Thoracic aorta (tissue), 2 donors: ENCODE measurements at places on chromosomes 11 and 22.

GRCh38 chr22:24548812-24549211 lies 6.1 kb downstream of the GUCD1 start:
- no peak for DNase-seq

- DNase-seq: no peak
These were observed 124.3 kb downstream of the C11orf58 start for GRCh38 chr11:16862726-16863125.

GRCh38 chr11:69080257-69080995 lies 31.7 kb downstream of the TPCN2 start:
- no peak for DNase-seq

GRCh38 chr11:14336507-14337503 lies 22.2 kb downstream of the RRAS2 start:
- no peak for DNase-seq

DNA sequence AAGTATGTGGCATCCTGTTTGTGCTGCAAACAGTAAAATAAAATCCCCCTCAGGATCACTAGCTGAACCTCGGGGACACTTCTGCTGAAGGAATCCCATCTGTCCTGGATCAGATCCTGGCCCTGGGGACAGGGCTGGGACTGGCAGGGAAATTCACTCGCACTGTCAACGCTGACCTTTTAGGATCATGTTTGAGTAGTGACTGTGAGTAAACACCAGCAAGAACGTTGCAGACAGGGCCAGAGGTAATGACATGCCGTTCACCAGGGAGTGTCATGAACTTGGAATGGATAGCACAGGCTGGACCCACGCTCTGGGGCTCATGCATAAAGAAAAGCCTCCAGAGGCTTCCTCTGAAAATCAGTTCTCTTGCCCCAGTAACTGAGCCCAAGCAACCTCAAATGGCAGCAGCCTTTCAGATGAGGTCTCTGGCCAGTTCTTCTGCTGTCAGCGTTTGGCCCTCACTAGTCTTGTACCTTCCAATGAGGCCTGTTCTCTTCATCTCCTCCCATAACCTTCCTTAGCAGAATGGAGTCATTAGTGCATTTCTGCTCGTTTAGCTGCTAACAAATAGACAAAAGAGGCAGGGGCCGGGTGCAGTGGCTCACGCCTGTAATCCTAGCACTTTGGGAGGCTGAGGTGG lies 51.0 kb upstream of the BARX2 start:
- DNase-seq: no peak

DNA sequence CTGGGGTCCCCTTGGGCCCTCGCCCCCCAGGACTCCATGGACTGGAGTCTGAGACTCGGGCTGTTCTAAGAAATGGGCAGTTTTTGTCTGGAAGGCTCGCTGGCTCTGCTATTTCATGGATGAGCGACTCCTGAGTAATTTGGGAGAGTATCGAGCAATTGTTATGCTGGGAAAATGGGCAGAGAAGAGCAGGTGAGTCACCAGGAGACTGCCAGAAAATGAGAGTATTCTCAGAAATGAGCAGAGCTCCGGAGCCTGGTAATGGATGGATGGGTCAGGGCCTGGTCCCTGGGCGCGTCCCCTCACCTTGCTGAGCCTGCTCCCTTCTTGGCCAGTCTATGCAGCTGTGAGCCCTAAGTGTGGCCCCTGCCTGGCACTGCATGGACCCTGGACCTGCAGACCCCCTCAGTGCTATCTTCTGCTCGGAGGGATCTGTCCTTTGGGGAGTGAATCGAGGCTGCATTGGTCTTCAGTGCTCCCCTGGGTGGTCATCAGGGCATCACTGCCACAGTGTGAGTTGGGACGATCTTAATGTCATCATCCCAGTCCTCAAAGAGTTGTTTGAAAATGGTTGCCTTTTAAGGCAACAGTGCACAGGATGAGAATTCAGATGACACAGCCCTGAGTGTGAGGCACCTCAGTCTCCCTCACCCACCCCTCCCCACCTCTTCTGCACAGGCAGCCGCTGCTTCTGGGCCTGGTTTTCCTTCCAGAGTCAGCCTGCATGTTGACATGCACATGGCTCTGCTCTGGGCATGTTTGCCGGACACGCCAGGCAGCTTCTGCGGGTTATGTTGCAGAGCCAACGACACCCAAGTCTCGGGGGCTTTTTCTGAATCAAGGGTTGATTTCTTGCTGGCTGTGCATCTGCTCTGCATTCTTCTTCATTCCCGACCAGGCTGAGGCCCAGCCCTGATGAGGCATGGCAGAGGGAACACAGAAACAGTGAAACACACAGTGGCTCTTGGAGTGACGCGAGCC lies 519.0 kb downstream of the TBC1D22A start:
- DNase-seq: no peak

DNA sequence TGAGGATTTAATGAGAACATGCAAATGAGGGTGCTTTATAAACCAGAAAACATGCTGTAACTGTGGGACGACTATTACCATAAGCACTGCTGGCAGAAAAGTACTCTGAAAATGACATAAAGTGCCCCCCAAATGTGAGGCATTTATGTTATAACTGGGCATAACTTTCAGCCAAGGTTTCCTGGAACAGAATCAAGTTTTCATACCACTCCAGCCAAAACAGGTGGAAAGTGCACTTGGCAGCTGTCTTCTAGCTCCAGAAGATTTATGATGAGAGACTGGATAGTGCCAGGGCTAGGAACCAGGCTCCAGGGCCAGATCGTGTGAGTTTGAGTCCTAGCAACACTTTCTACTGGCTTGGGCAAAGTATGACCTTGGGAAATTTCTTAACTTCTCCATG lies 339.2 kb downstream of the TENM4 start:
- no peak for DNase-seq

DNA sequence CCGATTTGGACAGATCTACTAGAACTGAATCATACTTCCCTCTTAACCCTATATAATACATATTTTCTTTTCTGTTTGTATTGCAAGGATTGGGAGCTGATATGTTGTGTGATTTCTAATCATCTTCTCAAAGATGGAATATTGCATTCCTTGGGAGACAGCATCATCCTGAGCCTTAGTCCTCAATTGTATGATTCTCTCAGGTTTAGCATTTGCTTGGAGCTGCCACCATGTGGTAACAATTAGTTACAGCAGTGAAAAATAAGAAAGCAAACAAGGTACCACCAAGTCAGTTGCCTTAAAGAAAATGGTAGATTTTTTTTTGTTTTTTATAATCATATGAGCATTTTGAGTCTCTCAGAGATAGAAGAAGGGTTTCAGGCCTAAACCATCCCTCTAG lies 11.9 kb downstream of the SNX19 start:
- DNase-seq: no peak

GRCh38 chr11:4044976-4045646 lies 49.5 kb upstream of the RRM1 start:
- DNase-seq: no peak

DNA sequence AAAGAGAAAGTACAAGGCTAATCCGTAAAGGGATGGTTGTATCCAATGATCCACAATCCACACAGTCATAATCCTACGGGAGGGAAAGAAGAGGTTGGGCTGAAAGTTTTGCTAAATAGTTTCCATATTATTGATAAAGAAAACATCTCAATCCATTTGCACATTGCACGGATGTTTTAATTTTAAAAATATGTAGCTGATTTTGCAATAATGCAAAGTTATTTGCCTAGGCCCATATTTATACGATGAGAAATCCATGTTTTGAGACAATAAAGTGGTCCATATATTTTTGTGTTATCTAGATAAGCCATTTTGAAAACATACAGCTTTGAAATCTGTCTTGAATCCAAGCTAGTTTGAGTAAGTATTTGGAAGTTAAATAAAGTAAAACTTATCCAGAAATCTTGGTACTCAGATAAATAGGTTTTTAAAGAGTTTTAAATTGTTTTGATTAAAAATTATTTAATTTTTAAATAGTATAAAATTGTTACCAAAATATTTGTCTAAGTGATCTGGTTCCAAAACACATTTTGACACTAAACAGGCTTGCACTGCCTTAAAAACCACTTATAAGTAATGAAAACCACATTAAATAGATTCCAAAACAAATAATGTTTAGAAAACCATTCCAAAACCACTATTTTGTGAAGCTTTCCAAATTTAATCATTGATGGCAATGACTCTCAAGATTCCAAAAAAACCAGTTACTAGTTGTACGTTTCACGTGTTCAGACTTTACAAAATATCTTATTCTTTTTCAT lies 38.2 kb upstream of the PAMR1 start:
- no peak for DNase-seq

DNA sequence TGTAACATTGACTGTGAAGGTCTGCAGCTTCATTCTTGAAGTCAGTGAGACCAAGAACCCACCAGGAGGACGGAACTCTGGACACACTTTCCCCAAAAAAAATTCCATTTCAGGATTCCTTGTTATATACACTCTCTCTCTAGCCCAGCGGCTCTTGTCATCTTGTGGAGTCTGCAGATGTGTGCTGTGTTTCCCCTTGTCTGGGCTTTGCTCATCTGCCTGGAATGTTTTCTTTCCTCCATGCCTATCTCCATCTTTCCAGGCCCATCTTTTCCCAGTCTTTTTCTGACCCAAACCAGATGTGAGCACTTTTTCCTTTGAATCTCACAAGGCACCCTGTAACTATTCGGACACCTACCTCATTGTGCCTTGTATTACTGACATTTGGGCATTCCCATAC lies 5.1 kb upstream of the DRG1 start:
- DNase-seq: no peak

GRCh38 chr11:108009497-108010370 lies 1.0 kb downstream of the CUL5 start:
- DNase-seq: no peak

GRCh38 chr11:109019342-109019936 lies 354.6 kb downstream of the DDX10 start:
- no peak for DNase-seq

- no peak for DNase-seq
These were observed 118.1 kb downstream of the CCDC34 start for GRCh38 chr11:27244900-27245299.

- no peak for DNase-seq
These were observed 921.4 kb upstream of the CNTN5 start for GRCh38 chr11:98099371-98099770.

GRCh38 chr22:30277547-30278344 lies 11.1 kb upstream of the OSM start:
- no peak for DNase-seq

DNA sequence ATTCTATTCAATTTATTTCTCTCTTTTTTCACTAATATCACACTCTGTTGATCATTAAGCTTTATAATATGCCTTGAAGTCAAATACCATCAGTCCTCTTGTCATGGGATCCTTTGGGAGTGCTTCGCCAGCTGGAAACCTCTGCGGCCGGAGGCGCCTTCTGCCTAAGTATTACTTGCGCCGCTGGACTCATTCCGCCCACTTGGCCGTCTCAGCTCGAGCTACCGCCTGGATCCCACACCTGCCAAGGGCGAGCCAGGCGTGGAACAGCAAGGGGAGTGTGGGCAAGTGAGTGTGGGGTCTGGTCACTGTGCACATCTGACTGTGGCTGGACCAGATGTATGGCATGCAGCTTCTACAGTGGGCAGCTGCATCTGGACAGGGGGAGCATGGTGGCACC lies 9.1 kb upstream of the MAP6 start:
- DNase-seq: no peak

- DNase-seq: no peak
These were observed 19.1 kb downstream of the DCPS start for GRCh38 chr11:126322996-126323395.

- DNase-seq: no peak
These were observed 1220.9 kb downstream of the BRD1 start for GRCh38 chr22:48606684-48607307.

DNA sequence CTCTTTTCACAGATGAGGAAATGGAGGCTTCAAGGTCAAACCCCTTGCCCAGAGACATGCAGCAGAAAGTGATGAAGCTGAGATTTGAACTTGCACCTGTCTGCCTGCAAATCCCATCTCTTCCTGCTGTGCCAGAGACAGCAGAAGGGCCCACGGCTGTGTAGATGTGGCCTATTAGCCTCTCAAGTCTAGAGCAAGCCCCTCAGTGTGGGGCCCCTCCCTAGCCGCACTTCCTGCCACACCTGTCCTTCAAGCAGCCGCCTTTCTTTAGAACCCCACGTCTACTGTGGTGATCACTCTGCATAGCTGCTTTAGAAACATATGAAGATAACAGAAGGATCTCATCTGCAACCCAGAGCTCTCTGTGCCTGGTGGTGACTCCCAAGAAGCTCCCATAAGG lies 41.2 kb upstream of the JAM3 start:
- no peak for DNase-seq

GRCh38 chr11:72805216-72805615 lies 9.0 kb upstream of the ATG16L2 start:
- DNase-seq: no peak

DNA sequence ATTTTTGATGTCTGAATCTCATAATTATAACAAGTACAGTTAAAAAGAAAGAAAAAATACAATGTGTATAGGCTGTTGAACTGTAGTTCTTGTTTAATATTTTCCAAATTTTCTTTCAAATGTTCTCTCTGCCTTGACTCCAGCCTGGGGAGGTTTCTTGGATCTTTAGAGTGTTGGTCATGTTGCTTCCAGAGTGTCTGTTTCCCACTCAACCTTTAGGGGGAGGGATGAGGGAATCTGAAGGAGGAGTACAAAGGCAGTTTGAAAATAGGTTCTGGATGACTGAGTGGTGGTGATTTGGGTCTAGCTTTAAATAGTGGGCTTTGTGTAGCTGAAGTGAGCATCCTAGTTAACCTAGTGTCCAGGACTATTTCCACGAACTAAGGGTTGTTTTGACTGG lies 2.0 kb downstream of the CTNND1 start:
- no peak for DNase-seq

GRCh38 chr11:78957476-78958245 lies 383.0 kb upstream of the NARS2 start:
- no peak for DNase-seq

- no peak for DNase-seq
These were observed 14.8 kb upstream of the GAL start for GRCh38 chr11:68669301-68670090.

GRCh38 chr11:117705866-117706265 lies 91.2 kb downstream of the DSCAML1 start:
- DNase-seq: no peak

- DNase-seq: no peak
These were observed 75.4 kb upstream of the FGF3 start for GRCh38 chr11:69894648-69895047.

DNA sequence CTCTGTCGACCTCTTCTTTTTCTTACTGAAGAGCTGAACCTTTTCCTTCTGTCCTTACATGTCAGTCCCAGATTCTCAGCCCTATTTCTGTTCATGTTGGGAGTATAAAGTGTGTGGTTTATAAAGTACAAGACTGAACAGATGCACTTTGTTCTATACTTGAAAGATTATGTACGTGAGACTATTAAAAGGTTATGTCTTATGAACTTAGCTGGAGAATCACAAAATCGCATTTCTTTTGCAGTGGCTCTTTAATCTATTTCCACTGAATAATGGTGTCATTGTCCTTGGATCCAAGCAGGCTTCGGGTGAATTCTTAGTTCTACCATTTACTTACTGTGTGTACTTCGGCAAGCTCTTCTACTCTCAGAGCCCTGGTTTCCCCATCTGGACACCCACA lies 558.4 kb downstream of the TMEM135 start:
- DNase-seq: no peak

DNA sequence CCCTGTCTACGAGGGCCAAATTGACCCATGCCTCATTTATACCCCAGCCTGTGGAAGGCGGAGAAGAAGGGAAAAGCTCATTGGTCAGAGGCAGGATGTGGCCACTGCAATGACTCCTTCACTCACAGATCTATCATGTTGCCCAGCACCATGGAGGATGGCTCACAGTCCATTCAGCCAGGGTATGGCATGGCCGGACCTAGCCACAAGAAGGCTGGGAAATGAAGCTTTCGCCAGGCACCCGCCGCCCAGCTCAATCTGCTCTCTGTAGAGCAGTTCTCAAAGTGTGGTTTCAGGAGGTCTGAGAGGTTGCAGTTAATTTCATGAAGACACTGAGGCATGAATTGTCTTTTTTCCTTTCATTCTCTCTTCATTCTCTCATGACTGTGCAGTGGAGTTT lies 40.6 kb upstream of the LINC01488 start:
- no peak for DNase-seq
